ENCODE measurements at places on chromosomes 2 and 18.

GRCh38 chr2:9416962-9417316 is 6.4 kb downstream of the ITGB1BP1 start:
- DNase-seq: no peak

DNA sequence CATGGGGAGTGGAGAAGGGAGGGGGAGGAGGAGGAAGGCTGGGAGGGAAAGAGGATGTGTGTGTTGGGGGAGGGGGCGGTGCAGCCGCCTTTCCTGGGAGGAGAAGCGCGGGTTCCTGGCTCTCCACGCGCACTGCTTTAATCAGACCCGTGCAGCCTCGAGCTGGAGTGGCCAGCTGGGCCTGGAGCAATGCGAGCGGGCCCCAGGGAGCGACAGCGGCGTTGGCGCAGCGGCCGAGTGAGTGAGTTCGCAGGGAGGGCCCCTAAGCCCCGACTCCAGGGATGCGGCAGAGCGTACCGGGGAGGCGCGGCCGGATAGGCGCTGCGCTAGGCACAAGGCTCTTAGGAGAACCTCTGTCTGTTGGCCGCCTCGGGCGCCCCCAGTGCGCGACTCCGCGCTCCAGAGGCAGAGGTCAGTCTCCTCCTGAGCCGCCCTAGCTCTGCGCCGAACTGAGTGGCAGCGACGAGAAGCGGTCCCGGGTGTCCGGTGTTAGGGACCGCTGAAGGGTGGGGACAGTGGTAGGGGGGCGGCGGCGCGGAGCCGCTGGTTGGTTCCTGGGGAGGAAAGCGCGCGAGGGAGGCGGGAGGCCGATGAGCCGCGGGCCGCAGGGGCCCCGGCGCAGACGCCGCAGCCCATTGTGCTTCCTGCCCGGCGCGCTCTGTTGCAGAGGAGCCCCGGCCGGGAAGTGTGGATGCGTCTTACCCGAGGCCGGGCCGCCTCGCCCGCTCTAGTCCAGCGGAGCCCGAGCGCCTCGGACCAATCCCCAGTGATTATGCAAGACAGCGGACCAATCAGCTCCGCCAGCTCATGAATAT is 455 bp upstream of the DLX1 start:
- peak; percentile 87 for DNase-seq

DNA sequence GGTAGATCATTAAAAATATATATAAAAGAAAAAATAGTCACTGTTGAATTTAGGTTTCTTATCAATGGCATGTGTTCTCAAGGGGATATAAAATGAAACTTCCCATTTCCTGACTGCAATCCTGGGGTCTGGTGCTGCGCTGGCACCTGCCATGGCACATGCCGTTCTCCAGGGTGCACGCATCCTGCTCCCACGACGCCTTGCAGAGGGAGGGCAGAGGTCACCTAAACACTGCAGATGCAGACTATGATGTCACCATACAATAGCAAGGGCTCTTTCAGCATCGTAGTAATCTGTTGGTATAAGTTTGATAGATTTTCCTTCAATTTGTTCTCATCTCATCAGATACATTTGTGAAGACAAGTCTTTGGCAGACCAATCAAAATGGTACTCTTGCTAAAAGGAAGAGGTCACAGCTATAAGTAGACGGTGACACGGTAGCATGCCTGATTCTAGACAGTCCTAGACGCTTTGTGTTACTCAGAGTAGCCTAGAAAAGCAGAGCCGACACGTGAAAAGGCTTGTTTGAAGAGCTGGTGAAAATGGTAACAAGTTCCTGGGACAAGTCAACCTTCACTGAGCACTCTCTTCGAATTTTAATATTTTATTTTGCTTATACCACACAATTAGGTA is 761.4 kb downstream of the DCDC2C start:
- DNase-seq: no peak

GRCh38 chr2:236196366-236196765 is 28.2 kb upstream of the GBX2 start:
- no peak for DNase-seq

DNA sequence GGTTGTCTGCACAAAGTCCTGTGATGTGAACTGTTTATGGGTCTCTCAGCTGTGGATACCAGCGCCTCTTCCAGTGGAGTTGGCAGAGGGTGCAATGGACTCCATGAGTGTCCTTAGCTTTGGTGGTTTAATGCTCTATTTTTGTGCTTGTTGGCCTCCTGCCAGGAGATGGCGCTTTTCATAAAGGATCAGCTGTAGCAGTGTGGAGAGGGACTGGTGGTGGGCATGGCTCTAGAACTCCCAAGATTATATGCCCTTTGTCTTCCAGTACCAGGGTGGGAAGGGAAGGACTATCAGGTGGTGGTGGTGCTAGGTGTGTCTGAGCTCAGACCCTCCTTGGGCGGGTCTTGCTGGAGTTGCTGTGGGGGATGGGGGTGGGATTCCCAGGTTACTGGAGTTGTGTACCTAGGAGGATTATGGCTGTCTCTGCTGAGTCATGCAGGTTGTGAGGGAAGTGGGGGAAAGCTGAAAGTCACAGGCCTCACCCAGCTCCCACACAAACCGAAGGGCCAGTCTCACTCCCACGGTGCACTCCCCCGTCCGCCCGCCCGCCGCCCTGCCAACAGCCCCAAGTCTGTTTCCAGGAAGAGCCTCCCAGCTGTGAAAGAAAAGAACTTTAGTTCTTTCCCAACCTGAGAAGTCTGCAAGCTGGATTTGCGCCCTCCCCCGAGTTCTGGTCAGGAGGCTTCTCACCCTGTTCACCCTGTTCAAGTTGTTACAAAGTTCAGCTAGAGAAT is 108.1 kb downstream of the MARCO start:
- peak; percentile 17 for DNase-seq

DNA sequence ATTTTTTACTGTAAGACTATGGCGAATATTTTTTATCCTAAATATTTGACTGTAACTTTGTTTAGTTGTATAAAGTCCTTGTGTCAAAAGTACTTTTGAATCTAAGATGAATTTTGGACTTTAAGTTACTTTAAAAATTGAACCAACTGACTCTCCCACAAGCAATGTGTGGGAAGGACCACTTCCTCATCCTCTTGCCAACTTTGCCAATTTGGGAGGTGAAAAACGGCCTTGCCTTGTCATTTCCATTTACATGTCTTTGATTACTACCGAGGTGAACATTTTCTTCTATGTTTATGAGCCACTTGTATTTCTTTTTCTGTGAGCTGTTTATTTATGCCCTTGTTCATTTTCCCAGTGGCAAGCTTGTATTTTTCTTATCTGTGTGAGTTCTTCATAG is 12.8 kb upstream of the MSGN1 start:
- no peak for DNase-seq

- peak; percentile 58 for DNase-seq
These were observed 75.8 kb downstream of the KCNG2 start for GRCh38 chr18:79873449-79874110.

GRCh38 chr2:217048730-217049129 is 188.9 kb upstream of the TNP1 start:
- DNase-seq: no peak

DNA sequence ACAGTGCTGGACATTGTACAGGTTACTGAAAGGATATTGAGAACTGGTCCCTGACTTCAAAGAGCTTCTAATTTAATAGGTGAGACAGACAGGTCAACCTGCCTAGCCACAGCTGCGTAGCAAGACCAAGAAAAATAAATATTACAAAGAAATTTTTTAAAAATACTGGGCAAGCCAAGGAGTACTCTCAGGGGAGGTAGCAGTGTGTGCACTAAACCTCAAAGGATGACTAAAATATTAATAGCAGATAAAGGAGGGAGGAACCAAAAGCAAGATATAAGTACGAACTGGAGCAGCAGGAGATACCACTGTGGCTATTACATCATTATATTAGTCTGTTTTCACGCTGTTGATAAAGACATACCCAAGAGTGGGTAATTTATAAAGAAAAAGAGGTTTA is 14.9 kb downstream of the SCG2 start:
- DNase-seq: no peak

DNA sequence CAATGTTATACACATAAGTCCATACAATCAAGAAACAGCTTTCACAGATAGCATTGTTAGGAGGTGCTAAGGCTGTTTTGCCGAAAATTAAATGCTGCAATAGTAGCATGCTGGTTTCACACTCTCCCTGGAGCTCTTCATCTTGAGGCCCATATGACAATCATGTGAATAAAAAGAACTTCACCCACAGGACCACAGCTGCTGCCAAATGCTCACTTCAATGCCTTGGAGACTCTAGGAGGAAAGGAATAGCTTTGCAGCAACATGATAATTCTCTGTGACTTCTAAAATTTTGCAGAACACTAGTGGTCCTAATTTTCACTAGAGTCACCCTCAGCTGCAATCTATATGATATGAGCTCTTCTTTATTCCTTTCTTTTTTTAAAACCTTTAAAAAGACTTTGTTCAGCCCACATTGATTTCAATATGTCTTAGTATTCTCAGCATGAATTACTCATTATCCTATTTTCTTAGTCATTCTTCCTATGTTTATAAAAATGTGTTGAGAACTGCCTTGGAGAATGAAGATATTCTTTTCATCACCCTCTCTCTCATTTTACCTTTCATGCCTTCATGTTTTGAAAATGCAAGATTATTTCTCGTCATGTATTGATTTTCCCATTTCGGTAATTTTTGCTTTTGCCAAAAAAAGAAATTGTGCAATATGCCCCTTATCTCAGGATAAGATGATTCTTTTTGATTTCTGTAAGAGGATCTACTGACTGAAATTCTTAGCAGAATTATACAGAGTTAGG is 108.2 kb downstream of the PDE1A start:
- no peak for DNase-seq

DNA sequence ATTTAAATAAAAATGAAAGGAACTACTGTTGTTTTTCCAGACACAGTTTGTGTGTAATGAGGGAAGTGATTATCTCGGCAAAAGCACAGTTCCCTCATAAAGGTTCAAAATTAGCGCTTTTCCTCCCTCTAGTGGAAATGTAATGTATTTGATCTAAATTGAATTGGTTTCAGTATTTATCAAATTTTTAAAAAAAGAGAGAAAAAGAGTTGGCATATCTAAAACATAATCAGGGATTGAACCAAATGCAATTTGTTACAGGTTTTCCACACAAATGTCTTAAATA is 37.5 kb downstream of the CMPK2 start:
- no peak for DNase-seq

DNA sequence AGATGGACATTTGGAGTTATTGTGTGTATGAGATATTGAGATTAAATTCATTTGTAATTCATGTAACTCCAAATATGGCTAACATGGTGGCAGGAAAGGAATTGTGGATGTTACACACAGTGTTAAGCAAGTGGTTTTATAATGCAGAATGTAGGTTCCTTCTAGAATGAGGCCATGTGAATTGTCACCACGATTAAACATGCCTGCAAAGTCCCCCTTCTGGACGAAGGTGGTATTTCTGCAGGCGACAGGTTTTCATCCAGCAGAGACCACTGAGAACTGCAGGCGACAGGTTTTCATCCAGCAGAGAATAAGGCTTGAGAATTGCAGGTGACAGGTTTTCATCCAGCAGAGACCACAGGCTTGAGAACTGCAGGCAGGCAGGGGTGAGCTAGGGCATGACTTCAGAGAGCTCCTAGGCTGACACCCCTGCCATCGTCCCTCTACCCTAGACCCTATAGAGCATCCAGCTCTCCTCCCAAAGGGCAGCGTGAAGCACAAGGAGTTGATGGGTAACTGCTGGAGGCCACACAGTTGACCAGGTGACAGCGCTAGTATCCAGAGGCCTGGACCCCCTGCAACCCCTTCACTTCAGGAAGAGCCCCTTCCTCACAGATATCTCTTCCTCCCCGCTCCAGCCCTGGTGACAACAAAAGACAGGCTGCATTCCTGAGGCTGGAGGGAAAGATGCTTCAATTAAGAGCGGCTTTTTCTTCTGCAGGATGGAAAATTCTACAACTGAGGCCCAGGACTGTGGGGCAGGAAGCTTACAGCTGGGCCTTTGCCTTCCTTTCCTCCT is 175.8 kb downstream of the LOXHD1 start:
- peak; percentile 71 for DNase-seq

DNA sequence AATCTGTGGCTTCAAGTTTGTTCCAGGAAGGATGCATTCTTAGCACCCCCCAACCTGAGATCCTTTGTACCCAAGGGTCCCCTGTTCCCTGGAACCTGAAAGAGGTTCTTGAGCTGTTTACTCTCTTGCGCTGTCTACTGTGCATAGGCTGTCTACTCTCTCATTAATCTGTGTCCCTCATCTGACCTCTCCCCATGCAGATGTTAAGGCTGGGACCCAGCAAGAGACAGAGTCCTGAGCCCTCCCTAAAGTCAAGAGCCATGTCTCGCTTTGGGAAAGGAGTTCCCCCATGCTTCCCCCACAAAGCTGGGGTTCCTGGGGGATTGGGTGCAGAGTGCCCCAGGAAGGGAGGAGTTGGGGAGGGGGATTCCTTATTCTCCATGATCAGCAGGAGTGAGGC is 312.9 kb downstream of the CYP26B1 start:
- DNase-seq: no peak

- no peak for DNase-seq
These were observed 69.5 kb upstream of the CHRNA1 start for GRCh38 chr2:174833737-174834136.

DNA sequence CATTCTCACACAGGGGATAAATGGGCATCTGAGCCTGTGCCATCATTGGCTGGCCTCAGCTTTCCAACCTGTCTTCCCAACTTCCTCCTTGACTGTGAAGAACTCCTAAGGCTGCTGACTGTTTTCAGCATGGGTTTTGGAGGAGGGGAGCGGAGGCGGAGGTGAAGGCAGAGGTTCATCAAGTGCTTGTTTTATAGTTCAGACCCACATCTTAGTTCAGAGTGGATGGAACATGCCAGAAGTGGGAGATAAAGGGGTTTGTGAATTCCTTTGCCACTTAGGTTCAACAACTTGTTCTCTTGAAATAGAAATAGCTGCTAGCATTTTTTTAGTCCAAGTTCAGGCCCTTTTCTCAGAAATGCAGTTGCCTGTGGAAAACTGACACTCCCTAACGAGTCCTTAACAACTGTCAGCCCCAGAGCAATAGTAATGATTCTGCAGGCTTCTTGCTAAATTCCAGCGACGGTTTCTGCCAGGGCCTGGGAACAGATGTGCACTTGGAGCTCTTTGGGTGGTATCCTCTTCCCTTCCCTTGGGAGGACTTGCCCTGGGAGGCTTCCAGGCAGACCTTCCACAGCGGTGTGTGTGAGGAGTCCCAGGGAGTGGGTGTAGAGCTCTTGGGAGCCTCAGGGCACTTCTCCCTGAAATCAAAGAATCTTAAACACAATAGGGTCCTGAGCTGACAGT is 30.1 kb upstream of the ITGA6 start:
- DNase-seq: no peak

DNA sequence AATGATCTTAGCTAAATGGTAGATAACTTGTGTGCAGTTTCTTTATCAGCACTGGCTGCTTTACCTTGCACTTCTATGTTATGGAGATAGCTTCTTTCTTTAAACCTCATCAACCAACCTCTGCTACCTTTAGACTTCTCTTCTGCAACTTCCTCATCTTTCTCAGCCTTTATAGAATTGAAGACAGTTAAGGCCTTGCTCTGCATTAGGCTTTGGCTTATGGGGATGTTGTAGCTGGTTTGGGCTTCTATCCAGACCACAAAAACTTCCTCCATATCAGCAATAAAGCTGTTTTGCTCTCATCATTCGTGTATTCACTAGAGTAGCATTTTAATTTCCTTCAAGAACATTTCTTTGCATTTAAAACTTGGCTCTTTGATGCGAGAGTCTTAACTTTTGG is 123.7 kb downstream of the PIK3C3 start:
- DNase-seq: no peak
